ENCODE measurements at places on chromosomes 7 and 10. TPM values are rescaled to one million over a fixed set of nuclear protein-coding genes. Genes with fewer than 3 reads are reported as not detected.

DNA sequence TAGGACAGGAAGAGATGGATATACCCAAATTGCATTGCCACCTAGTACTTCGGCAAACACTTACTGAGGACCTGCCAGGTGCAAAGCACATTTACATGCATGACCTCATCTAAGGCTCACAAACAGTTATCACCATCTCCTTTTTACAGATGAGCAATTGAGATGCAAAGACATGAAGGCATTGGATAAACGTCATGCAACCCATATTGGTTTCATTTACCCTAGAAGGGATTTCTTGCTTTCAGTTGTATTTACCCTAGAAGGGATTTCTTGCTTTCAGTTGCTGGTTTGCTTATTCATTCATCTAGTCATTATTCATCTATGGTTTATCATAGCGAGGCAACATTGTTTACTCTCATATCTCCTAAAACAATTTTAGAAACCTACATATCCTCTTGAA lies 52.2 kb downstream of the STEAP1B start:
- no peak for DNase-seq

The MMD2 gene
- total RNA-seq, result not detected

The C10orf95 gene
- not detected for total RNA-seq

The SMKR1 gene
- total RNA-seq, result 0.63 TPM

DNA sequence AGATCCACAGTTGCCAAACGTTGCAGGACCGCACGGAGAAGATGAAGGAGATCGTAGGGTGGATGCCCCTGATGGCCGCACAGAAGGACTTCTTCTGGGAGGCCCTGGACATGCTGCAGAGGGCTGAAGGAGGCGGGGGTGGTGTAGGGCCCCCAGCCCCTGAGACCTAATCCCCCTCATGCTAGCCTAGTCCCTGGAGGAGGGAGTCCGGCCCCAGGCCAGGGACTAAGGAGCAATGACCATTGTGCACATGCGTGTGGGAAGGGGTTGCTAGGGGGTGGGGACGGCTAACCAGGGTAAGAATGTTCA lies 1.5 kb upstream of the PCOLCE start:
- DNase-seq, result no peak

GRCh38 chr10:73932620-73933112 lies 21.7 kb downstream of the PLAU start:
- DNase-seq, result no peak

The NFE2L3 gene
- 68.0 TPM for total RNA-seq

The ATG9B gene
- under 0.01 TPM for total RNA-seq
